Activated T-helper 2 cell treated with anti-CD3 and anti-CD28 coated beads, Interferon-gamma antibody, Interleukin-2, Interleukin-4, amounts not matched to agents 10 μg/mL and 5 μg/mL and 100 μg/mL, durations not matched to agents 14 hours and 24 hours and 36 hours (primary cell): ENCODE measurements at places on chromosomes 16 and 17.

DNA sequence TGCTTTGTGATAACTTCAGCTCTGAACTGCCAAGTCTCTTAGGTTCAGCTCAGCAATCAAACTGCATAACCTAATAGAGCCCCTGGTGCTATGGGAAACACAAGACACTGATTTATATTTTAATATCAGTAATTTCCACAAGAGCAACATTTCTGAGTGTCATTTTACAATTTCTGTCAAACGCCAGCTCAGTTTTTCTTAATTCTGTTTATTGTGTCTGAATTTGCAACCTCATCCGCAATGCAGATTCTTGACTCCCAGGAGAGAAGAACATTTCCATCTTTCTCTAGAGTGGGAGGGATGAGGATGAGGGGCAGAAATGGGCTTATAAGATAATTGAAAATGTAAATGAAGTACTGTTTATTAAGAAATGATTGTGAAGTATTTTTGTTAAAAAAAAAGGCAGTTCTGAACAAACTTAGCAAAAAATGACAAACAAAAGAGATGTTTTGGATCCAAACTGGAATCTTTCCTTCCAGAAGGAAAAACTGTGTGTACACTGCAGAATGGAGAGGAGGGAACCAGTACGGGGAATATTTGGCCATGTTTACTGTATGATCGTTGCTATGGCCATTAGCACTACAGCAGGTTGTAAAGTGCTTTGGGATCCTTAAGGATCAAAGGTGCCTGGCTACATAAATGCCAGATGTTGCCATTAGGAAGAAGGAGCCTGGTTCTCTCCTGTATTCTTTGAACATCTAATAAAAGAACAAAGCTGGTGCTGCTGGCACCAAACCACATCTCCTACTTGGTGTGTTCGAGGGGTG is 7.4 kb upstream of the PMFBP1 start:
- DNase-seq = no peak

DNA sequence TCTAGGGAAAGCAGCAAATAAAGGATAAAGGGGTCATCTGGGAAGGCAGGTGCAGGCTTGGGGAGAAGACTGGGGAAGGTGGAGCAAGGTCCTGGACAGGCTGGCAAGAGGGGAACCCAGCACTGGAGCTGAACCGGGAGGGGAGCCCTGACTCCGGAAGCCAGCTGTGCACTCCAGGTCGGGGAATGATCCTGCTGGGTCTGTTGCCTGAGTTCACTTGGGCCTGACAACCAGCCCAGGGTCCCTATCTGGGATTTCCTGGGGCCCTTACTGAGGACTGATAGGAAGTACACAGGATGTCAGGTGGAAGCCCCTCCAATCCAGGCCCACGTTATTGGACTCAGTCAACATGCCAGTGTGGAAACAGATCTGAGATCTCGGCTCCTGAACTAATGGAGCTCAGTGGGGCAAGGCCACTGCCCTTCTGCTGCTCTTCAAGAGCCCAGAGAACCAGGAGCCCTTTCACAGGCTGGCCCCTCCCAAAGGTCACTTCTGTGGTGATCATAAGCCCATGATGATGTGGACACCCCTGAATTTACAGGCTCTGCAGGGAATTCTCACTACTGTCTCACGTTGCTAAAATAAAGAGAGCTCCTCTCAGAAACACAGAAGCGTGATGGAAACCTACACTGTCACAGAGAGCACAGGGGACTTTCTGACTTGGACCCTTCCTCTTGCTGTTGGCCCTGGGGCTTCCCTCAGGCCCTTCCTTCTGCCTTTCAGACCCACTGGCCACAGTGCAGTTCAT is 19.9 kb upstream of the PITPNM3 start:
- no peak for DNase-seq

- DNase-seq = no peak
These were observed 673.6 kb upstream of the CDH8 start for GRCh38 chr16:62709794-62710193.

GRCh38 chr16:50121278-50121677 is 31.8 kb upstream of the TENT4B start:
- DNase-seq = no peak

DNA sequence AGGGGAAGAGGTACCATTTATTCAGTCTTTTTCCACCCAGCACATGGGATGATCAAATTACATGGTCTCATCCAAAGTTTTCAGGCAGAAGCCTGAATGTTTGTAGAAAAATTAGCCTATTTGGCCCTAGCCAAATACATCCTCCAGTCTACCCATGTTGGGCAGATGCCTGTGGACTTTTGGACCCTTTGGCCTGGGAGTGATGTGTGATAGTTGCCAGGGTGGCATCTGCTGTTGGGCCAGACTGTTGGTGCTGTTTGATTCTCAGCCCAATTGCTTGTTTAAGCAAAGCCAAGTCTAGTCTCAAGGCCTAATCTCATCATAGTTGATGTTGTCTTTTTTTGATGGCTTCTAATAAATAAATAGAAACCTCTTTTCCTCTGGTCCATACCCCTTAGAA is 419.0 kb downstream of the CDH13 start:
- DNase-seq = no peak

DNA sequence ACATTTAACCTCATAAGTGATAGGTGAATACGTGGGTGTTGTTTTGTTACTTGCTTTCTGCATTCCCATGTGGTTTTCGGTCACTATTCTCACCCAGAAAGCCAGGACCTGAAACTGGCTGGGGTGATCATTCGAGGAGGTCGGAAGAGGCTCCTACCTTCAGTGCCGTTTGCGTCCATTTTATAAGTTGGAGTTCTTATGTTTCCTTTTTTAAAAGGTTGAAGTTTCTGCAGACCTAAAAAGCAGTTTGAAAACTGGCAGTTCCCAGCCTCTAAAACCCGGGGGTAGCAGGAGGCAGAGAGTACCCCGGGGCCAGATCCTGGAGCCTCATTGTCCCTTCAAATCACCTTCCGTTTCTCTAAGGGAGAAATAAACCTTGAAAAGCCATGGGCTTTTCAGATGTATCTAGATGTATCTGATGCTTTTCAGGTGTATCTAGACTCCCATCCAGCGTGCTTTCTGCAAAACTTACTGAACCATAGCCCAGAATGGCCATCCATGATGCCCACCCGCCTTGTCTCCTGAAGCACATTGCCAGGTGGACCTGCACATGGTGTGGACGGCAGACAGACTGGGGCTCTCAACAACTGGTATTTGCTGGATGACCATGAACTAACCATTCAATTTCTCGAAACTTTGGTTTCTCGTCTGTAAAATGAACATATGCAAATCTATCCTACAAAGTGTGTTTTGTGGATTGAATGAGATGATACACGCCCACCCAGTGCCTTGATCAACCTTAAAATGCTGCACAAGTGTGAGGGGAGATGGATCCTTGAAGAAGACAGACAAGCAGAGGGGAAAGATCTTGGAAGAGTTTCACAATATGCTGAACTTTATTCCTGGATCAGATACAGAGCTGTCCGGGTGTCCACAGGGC is 1.3 kb downstream of the NLRC5 start:
- DNase-seq = no peak

GRCh38 chr16:82061861-82062525 is 26.9 kb downstream of the HSD17B2 start:
- no peak for DNase-seq

GRCh38 chr16:55508941-55509931 is at the start of gene LPCAT2:
Gene LPCAT2, plus strand, starts transcription at chr16:55509072. Its CDS starts 110 bp downstream, at chr16:55509182.
- peak; percentile 64 for DNase-seq

DNA sequence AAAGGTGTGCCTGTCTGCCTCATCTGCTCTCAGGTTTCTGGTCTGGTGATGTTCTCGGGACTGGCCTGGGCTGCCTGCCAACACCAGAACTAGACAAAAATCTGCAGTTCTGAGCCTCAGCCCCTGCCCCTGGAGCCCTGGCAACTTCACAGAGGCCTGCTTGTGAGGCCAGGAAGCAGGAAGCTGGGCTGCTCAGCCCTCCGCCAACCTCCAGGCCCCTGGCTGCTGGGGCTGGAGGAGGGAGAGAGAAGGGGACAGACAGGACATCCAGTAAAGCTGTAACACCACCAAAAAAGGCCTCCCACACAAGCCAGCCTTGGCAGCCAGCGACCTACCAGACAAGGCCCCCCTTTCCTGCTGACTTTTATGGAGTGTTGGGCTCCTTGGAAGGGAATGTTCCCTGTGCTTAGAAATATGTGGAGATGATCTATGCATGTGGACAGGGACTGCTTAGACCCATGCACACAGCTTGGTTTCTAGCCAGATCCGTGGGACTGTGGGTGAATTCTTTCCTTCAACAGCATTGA is 157.6 kb downstream of the XYLT1 start:
- no peak for DNase-seq

GRCh38 chr16:69453936-69454335 is 29.5 kb downstream of the CYB5B start:
- DNase-seq = no peak

- DNase-seq = no peak
These were observed 1.7 kb upstream of the KPNA2 start for GRCh38 chr17:68033636-68034451.

DNA sequence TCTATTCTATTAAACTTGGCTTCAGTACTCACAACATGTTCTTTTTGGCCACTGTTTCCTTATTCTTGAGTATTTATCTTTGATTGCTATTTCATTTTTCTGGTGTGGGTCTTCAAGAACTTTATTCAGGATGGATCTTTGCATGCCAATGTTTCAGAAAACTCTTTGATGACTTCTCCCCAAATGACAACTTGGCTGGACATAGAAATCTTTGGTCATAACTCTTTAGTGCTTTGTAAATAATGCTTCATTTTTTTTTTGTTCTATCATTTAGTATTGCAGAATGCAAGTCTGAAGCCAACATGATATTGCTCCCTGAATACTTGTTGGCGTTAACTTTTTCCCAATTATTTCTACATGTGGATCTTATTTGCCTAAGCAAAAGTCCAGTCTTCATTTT is 103.6 kb upstream of the HS3ST2 start:
- no peak for DNase-seq

GRCh38 chr17:44258811-44259351 is 9.1 kb downstream of the SLC4A1 start:
- no peak for DNase-seq

DNA sequence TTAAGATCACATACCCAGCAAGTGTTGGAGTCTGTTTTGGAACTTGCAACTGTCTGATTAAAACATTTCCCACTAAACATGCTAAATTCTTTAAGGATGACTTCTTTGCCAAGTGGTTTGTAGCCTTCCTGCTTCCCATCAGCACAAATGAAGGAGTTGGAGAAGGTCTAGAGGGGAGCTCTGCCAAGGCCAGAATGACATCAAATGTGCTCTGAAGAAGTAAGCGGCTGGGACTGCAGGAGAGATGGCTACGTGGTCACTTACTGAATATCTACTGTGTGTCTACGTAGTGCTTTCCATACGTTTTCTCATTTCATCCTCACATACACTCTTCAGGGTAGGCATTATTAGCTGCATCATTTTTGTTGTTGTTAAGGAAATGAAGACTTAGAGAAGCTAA is 135.7 kb upstream of the NLRP1 start:
- no peak for DNase-seq

- DNase-seq = no peak
These were observed 10.7 kb upstream of the PIPOX start for GRCh38 chr17:29032013-29032856.

- no peak for DNase-seq
These were observed 16.0 kb downstream of the CEP295NL start for GRCh38 chr17:78886954-78887353.

GRCh38 chr16:5903832-5904231 is 806.2 kb upstream of the EEF2KMT start:
- DNase-seq = no peak

GRCh38 chr16:97822-98221 is 19.8 kb downstream of the MPG start:
- no peak for DNase-seq

DNA sequence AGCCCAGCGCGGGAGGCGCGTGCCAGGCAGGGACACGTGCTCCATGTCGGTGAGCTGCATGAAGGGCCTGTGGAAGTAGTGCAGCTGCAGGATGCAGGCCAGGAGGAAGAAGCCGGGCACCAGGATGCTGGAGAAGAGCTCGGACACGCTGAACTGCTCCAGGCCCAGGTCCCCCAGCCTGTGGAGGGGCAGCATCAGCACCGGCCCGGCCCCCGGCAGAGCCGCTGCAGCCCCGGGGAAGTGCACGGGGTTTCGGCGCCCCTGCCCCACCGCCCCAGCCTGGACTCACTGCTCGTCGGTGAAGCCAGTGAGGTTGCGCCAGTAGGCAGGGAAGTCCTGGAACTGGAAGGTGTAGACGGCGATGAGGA is 28.0 kb downstream of the CTU2 start:
- no peak for DNase-seq

GRCh38 chr16:66622863-66623262 is 18.4 kb downstream of the CMTM3 start:
- no peak for DNase-seq

DNA sequence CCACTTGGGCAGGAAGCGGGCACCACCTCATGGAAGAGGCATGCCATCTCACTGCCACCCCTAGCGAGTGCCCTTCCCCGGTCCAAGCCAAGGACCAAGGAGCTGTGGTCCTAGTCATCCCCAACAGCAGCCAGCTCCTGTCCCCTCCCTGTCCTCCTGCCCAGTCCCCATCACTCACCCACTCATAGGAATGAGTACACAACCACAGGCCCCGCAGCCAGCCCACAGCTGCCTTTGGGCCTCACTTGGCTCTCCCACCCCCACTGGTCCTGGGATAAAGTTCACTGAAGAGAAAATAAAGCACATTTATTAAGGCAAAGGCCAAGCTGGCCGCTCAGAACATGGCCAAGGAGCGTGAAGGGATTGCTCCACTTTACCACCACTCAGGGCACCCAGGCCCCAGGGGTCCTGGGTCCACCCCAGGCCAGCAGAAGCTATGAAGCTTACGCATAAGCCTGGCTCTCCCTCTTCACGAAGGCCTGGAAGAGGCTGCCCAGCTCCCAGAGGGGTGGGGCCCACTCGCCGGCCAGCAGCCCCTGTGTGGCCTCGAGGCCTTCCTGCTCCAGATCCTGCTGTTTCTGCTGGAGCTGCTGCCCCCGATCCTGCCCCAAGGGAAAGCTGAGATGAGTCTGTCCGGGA is 3.6 kb downstream of the SCRN2 start:
- no peak for DNase-seq

- DNase-seq = no peak
These were observed 90.6 kb downstream of the USP22 start for GRCh38 chr17:20952183-20952582.

GRCh38 chr17:38685491-38685890 is 10.7 kb upstream of the EPOP start:
- DNase-seq = no peak

GRCh38 chr16:13441675-13442074 is 478.3 kb upstream of the ERCC4 start:
- no peak for DNase-seq

- DNase-seq = peak; percentile 30
These were observed 26.5 kb upstream of the NF1 start for GRCh38 chr17:31068291-31068690.

- DNase-seq = no peak
These were observed 9.3 kb downstream of the CA7 start for GRCh38 chr16:66853261-66854139.
